ENCODE measurements at places on chromosomes 7 and 10.
A peak's percentile ranks its signal among the peaks of the same experiment; 100 is the strongest.

DNA sequence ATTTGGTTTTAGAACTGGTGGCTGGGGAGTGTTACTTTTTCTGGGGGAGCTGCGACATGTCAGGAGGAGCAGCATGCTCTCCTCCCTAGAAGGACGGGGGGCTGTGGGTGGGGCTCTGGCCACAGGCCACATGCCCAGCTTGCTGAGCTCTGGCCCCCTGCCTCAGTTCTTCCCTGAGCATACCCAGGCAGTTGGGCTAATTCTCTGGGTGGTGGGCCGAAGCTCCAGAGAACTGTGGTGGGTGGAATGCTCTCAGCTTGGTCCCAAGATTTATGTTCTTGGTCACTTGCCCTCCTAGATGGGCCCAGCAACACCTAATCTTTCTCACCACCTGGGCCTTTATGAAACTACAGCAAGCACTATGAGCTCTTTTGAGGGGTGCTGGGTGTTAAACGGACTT, 5.1 kb upstream of the ZNF775 start:
- DNase-seq = no peak

DNA sequence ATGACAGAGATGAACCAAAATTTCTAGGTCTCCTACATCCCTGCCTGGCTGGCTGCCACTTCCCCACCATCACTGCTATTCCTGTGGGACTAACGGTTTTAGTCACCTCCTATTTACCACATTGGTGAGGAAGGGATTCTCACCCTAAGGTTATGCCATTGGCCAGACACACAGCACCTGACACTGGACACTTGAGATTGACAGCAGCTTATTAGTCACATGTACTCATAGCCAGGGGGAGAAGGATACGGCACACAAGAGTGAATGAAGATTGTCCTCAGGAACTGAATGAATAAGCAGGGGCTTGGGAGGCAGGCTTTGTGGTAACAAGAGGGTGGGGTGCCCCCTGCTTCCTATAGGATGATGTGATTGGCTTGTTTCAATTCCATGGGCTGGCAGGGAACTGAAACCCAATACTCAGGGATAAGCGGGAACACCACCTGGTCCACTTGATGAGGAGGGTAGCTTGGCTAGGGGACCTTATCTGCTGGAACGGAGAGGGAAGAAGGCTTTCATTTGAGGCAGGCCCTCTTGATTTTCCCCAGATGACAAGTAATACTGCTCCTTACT, 99.0 kb downstream of the SPAG6 start:
- DNase-seq = no peak

GRCh38 chr7:50473531-50473930, 23.4 kb upstream of the FIGNL1 start:
- DNase-seq = no peak

DNA sequence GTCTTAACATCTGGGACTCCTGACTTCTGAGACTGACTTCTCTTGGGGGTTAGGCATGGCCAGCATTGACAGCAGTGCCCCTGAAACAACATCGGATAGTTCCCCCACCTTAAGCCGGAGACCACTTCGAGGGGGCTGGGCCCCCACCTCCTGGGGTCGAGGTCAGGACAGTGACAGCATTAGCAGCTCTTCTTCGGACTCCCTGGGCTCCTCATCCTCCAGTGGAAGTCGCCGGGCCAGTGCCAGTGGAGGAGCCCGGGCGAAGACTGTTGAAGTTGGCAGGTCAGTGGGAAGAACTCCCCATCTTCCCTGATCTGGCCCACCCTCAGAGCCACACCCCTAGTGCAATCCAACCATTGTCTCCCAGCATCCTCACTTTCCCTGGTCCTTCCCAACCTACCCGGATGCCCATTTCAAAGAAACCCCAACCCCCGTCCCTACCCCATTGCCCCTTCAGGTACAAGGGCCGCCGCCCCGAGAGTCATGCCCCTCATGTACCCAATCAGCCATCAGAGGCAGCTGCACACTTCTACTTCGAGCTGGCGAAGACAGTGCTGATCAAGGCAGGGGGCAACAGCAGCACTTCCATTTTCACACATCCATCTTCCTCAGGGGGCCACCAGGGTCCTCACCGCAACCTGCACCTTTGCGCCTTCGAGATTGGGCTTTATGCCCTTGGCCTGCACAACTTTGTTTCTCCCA, 12.1 kb downstream of the ZSWIM8 start:
- DNase-seq = no peak

GRCh38 chr7:129538790-129539189, 36.5 kb downstream of the SMKR1 start:
- DNase-seq = no peak

GRCh38 chr10:112375721-112376395, 1.9 kb downstream of the ACSL5 start:
- peak; percentile 22 for DNase-seq

GRCh38 chr7:155800741-155801267, 11.5 kb downstream of the SHH start:
- no peak for DNase-seq

GRCh38 chr10:119489991-119490326, 52.6 kb downstream of the RGS10 start:
- DNase-seq = no peak

GRCh38 chr10:76000550-76000949, 569.1 kb downstream of the LRMDA start:
- DNase-seq = no peak

GRCh38 chr7:31850601-31851000, 163.6 kb downstream of the PPP1R17 start:
- DNase-seq = no peak

GRCh38 chr10:112766636-112767035, 183.4 kb upstream of the TCF7L2 start:
- DNase-seq = no peak

DNA sequence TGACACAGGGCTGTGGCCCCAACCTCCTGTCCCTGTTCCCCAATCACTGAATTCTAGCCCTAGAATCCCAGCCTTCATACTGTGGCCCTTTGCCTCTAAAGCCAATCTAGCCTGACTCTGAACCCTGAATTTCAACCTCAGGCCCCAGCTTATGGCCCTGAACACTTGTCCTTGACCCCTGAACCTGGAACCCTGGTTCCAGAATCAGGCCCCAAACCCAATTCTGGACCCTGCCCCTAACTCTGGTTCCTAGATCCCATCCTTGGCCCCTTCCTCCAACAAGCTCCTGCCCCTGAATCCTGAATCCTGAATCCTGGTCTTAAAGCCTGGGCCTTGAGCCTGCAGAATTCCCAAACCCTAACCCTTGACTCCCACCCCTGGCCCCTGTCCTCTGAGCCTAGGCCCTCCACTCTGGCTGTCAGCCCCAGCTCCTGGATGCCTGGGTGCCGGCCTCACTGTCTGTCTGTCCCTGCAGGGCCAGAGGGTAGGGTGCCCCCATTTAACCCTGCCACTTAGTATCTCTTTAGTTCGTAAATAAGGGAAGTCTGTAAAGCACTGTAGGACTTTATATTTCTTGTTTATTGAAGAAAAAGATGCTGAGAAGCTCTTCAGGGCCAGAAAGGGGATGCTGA, 1.3 kb downstream of the INPP5A start:
- no peak for DNase-seq

GRCh38 chr10:86888585-86889381, 68.6 kb downstream of the MMRN2 start:
- DNase-seq = no peak

- no peak for DNase-seq
These were observed 134.8 kb upstream of the BMPER start for GRCh38 chr7:33770576-33770975.
